Mammary microvascular endothelial cell (primary cell): ENCODE measurements at places on chromosomes 6 and 20. TPM values are rescaled to one million over a fixed set of nuclear protein-coding genes. Genes with fewer than 3 reads are reported as not detected.

The SEMG1 gene
- total RNA-seq, result not detected in 2 replicates

The PPDPF gene
- total RNA-seq, result 81.9 and 90.7 TPM in 2 replicates

The BHLHE23 gene
- total RNA-seq, result not detected in 2 replicates

The CTAGE9 gene
- not detected in 2 replicates for total RNA-seq

The REM1 gene
- not detected in 2 replicates for total RNA-seq

The PRRC2A gene
- 90.2 and 95.7 TPM in 2 replicates for total RNA-seq

The MYT1 gene
- total RNA-seq, result not detected in 2 replicates

The CPNE5 gene
- 2.3 and 3.3 TPM in 2 replicates for total RNA-seq
